Ascending aorta (tissue), 2 donors: ENCODE measurements at places on chromosomes 4 and X. TPM values are rescaled to one million over a fixed set of nuclear protein-coding genes. Genes with fewer than 3 reads are reported as not detected.

- no peak for DNase-seq
These were observed 10.1 kb downstream of the SORCS2 start for GRCh38 chr4:7202411-7202810.

- no peak for DNase-seq
These were observed at the start of gene DCAF12L2 for GRCh38 chrX:126165721-126166461. Gene DCAF12L2 (minus strand): TSS chrX:126166289. CDS start chrX:126165924, 365 bp downstream.

DNA sequence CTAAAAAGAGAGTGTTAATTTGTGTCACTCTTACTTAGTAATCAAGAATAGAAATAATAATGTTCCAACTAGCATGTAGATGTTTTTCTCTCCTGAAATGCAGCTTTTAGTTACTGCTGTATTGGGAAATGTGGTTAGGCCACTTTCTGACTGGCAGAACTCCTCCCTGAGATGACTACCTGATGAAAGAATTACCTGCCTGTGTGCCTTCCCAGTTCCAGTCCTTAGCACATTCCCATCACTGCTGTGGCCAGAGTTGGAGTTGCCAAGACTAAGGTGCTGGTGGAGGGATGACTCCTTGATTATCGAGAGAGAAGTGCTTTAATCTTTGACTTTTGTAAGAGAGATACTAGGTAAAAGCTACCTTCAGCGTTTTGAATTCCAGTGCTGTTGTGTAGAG is 9.5 kb downstream of the GAB1 start:
- no peak for DNase-seq

- no peak for DNase-seq
These were observed 112.7 kb downstream of the ZAR1 start for GRCh38 chr4:48602763-48603162.

DNA sequence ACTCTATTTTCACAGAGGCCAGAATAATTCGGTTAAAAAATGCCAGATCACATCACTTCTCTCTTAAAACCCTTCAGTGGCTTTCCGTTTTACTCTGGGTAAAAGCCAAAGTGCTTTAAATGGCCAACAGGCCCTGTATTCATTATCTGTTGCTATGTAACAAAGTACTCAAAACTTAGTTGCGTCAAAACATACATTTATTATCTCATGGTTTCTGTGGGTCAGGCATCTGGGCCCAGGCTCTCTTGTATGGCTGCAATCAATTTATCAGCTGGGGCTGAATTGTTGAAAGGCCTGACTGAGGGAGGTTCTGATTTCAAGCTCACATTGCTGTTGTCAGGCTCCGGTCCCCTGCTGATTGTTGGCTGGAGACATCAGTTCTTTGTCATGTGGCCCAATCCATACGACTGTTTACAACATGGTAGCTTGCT is 72.7 kb upstream of the H2AZ1 start:
- no peak for DNase-seq

GRCh38 chr4:141413366-141413765 is 192.7 kb downstream of the ZNF330 start:
- DNase-seq = no peak

DNA sequence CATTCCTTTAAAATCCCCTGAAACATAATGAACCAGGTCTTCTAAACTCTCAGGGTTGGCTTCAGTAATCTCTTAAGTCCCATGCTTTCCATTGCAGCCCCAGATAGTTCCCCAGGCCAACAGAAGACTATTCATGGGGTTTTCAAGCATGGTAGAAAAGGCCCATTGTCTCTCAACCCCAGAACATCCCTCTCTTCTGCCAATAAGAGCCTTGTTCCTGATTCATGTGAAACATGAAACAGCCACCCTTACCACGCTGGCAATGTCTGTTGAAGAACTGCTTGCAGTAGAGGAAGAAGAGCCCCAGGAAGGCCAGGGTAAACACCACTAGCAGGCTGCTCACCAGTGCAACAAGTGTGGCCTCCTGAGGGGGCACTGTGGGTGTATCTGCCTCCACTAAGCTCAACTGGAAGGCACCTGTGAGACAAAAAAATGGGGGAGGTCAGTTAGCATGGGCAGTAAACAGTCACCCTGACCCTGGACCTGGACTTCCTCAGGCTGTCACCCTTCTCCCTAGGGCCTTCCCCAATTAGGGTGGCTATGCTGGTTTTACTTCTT is 36.4 kb downstream of the EDA2R start:
- DNase-seq = no peak

ADH1A gene
- not detected for total RNA-seq

SSX3 gene
- total RNA-seq = not detected
